ENCODE measurements at places on chromosomes 3 and 15. TPM values are rescaled to one million over a fixed set of nuclear protein-coding genes. Genes with fewer than 3 reads are reported as not detected.

DNA sequence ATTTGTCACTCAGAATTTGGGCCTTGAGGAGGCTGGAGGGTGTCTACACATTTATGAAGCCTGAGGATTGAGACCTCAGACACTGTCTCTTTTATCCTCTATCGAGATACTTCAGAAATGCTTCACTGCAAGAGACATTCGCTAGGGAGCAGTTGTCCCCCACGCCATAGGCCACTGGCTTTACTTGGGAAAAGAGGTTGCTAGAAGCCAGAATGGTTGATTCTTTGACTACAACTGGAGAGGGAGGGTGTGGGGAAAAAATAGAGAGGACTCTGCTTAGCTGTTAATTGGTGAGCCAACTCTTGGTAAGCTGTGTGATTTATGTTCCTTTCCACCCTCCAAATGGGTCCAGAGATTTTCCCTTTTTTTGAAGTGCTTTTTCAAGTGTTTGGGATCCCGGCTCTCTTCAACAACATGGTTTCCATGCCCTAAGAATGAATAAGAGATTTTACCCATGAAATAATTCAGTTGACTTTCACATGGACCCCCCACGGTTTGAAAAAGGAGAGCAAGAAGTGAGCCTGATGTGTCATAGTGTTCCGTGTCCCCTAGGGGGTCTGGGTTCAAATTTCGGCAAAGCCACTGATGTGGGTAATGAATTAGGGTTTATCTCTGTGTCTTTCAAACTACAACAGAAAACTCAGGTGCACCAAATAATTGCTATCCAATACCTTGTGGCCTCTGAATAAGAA is 2.7 kb downstream of the BOC start:
- no peak for DNase-seq

- no peak for DNase-seq
Observed at GRCh38 chr15:39628546-39629257, 47.8 kb downstream of the THBS1 start.

GRCh38 chr15:57148262-57148661 is 228.0 kb upstream of the CGNL1 start:
- DNase-seq: no peak

- DNase-seq: no peak
Observed at GRCh38 chr3:184388164-184388935, 8.5 kb downstream of the CHRD start.

- DNase-seq: peak; percentile 35
Observed at GRCh38 chr3:54951405-54951804, 23.5 kb upstream of the LRTM1 start.

DNA sequence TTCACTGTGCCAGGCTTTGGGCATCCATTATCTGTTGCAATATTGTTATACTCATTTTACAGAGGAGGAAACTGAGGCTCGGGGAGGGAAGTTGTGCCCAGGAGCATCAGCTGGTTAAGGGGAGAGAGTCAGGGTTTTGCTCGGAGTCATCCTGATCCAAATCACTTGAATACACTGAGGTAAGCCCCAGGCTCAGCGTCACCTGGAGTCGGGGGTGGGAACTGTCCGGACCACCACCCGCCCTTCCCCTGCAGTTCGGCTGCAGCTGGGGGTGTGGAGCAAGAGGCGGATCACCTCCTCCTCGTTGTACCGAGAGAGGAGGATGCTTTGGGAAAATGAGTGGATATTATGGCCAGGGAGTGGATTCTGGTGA is 646 bp downstream of the HRH1 start:
- no peak for DNase-seq

- DNase-seq: no peak
Observed at GRCh38 chr3:9837701-9838582, 5.9 kb downstream of the RPUSD3 start.

DNA sequence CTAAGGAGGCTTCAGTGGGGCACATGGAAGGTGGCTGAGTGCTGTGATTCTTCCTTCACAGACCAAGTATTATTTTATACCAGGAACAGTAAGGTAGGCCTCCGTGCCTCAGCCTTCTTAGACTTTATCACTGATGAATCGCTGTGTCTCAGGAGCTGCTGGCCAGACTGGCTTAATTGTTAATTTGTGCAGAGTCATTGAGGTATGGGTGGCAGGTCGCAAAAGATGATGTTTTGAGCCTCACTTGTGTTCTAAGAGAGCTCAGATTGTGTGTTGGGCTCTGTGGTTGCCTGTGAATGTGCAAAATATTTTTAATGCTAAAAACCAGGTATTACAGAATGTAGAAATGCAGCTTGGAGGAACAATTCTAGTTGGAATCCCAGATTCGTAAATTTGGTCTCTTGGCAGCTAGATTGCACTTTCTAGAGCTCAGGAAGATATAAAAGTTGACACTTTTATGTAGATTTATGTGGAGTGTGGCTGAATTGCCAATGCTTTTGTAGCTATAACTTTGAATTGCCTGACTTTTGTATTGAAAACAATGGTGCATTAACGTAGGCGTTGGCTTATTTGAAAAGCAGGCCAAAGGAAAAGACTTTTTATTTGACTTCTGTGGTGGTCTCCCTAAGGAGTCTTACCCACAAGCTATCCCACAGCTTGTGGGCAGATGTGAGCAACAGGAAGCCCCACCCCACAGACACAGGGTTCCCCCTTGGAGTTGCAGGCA is 53.4 kb downstream of the LARS2 start:
- peak; percentile 76 for DNase-seq

The MEX3B gene
- total RNA-seq: 14.9 TPM

All from skin of body (tissue), 3 donors.